ENCODE measurements at places on chromosomes 16 and 17. TPM values are rescaled to one million over a fixed set of nuclear protein-coding genes. Genes with fewer than 3 reads are reported as not detected.

Gene G6PC3
- total RNA-seq, result 89.4 TPM

Gene BHLHA9
- total RNA-seq, result not detected

Gene FAM83G
- total RNA-seq, result 50.1 TPM

Gene MAPT
- total RNA-seq, result 0.66 TPM

Gene RPRML
- not detected for total RNA-seq

Gene KRT27
- total RNA-seq, result not detected

Gene PRDM7
- total RNA-seq, result not detected

Gene COX6A2
- not detected for total RNA-seq

Gene C1QTNF8
- not detected for total RNA-seq

Gene RNF43
- total RNA-seq, result 7.9 TPM

Gene FDXR
- 29.7 TPM for total RNA-seq

Gene TP53I13
- 34.5 TPM for total RNA-seq

Gene PPP1R1B
- total RNA-seq, result not detected

Gene TMC8
- total RNA-seq, result not detected

Gene GPR142
- total RNA-seq, result not detected

Gene SCGB1C2
- total RNA-seq, result not detected

Gene TANGO6
- 14.6 TPM for total RNA-seq

Gene NKD1
- total RNA-seq, result 0.29 TPM

Gene ABHD15
- 2.8 TPM for total RNA-seq

Gene GRB7
- 7.3 TPM for total RNA-seq

Gene SERPINF2
- total RNA-seq, result 0.56 TPM

Gene TP53TG3C
- not detected for total RNA-seq

Gene CD300C
- total RNA-seq, result not detected

Gene HCRT
- not detected for total RNA-seq

Gene PAQR4
- total RNA-seq, result 7.9 TPM

Gene VKORC1
- total RNA-seq, result 66.3 TPM

Gene CACNG4
- not detected for total RNA-seq

Gene MSLN
- 25.2 TPM for total RNA-seq

Gene TBX21
- not detected for total RNA-seq

Gene TEFM
- 10.7 TPM for total RNA-seq

Gene PRPSAP1
- total RNA-seq, result 42.3 TPM

Gene RNF222
- total RNA-seq, result not detected

Gene DNASE1L2
- total RNA-seq, result 3.8 TPM

Gene KAT2A
- total RNA-seq, result 37.4 TPM

Gene SEPTIN12
- not detected for total RNA-seq

Gene CASKIN1
- total RNA-seq, result 0.10 TPM

Gene SSTR5
- not detected for total RNA-seq

Gene MRPS34
- 82.2 TPM for total RNA-seq

Gene CHTF18
- 30.9 TPM for total RNA-seq

Gene AURKB
- 11.7 TPM for total RNA-seq

Gene CHRNE
- total RNA-seq, result not detected

Gene MYH2
- total RNA-seq, result not detected

Gene NAGS
- total RNA-seq, result 1.6 TPM

Gene TMEM235
- total RNA-seq, result not detected

Gene TEKT5
- not detected for total RNA-seq

Gene SPATA32
- total RNA-seq, result not detected

Gene GAS2L2
- 0.23 TPM for total RNA-seq

Gene KRT28
- total RNA-seq, result not detected

Gene ZSCAN10
- total RNA-seq, result 1.4 TPM

Gene KRT32
- not detected for total RNA-seq

Gene STX1B
- 0.91 TPM for total RNA-seq

Gene SOX15
- total RNA-seq, result 34.4 TPM

Gene ADAD2
- total RNA-seq, result not detected

Gene SNAI3
- not detected for total RNA-seq

Gene SP2
- total RNA-seq, result 11.9 TPM

Gene KRTAP4-3
- total RNA-seq, result not detected

Gene RBFOX1
- not detected for total RNA-seq

Gene PRSS53
- total RNA-seq, result 4.4 TPM
